CD14-positive monocyte (primary cell): ENCODE measurements at places on chromosomes 4 and X.

- DNase-seq, result no peak
These were observed 903.4 kb downstream of the TECRL start for GRCh38 chr4:63505714-63506460.

GRCh38 chr4:97759785-97760184, 383.5 kb downstream of the STPG2 start:
- DNase-seq, result no peak

DNA sequence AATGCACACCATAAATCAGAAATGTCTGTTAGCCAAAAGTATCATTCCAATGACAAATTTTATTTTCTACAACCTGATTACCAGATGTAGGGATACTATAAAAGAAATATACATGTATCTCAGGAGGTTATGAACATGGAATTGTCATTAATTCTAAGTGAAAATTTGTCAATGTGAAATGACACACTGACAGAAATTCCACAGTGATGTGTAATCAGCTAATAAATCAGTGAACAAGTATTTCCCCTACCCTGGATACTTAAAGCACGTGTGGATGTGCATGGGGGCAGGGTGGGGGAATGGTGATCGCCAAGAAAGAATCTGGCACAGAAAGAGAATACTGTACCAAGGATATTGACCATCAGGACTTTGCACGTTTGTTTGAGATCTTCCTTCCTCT, 123.6 kb downstream of the SH3RF1 start:
- no peak for DNase-seq

DNA sequence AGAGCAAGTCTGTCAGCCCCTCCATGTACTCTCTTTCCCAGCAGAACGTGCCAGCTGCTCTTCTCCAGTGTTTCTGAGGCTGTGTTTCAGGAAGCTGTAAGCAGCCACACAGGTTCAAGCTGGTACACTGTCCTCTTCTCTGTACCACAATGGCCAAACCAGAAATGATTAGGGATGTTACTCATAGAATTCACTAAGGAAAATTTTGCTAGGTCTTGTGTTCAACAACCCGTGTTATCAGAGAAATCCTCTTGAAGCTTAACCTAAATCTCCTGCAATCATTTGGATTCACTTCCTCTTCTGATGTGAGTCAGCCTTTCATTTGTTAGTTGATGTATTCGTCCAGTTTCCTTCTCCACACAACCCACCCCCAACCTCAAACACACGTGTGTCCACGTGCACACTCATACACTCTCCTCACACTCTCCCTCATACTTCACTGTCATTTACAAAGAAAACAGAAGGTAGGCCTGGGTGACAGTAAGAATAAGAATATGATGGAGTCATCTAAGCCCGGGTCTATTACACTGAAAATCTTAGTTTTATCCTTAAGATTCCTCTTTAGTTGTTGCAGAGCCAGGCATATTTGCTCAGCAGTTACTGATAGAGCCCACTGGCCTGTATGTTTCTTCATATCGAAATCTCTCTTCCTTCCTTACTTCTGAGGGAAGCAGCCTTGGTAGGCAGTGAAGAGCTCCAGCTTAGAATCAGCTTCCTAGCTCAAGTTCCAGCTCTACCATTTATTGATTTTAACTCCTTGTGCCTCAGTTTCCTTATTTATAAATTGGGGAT, 63.4 kb downstream of the DCUN1D4 start:
- peak; percentile 82 for DNase-seq

DNA sequence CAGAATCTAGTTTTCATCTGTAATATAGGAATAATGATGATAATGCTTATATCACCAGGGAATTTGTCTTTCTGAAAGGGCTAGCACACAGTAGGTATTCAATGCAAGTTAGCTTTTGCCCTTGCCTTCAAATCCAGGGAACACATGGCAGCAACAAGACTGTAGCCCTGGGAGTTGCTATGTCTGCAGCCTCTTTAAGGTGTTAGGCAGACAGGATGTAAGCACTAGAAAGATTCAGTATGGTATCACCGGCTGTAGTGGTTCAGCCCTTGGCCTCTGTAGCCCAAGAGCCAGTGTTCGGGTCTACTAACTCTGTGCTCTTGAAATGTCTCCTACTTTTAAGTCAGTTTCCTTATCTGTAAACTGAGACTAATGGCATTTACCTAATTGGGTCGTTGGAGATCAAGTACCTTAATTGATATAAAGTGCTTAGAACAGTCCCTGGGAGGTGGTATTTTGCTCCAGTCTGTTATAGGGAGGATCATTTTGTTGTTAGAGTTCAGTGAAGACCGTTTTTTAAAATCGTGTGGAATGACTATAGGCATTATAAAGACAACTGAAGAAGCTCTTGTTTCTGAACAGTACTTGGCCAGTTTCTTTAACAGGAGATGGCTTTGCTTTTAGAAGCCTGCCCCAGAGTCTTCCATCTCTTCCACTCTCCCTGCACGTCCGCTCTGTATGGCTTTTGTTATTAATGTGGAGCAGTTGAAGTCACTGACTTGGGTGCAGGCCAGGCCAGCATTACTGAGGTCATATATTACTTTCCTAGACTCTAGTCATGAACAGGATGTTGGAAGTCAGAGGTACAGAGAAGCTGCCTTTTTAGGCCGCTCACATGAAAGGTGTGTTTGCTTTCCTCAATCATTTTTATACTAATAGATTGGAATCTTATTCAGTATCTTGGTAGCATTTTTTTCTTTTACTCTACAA, 44.8 kb downstream of the GAB1 start:
- DNase-seq, result no peak

GRCh38 chrX:154353172-154353843, 21.1 kb downstream of the FLNA start:
- no peak for DNase-seq
